Activated CD8-positive, alpha-beta memory T cell treated with anti-CD3 and anti-CD28 coated beads for 4 hours (primary cell): ENCODE measurements at places on chromosomes 13 and 19.

GRCh38 chr13:95626768-95627167 lies 17.7 kb downstream of the DZIP1 start:
- no peak for DNase-seq

GRCh38 chr19:4909156-4909896 lies at the start of gene UHRF1:
TSS of gene UHRF1 (plus strand) at chr19:4909501. CDS start at chr19:4910886, 1,385 bp downstream.
- no peak for DNase-seq

GRCh38 chr13:20828539-20829364 lies 55.0 kb upstream of the EEF1AKMT1 start:
- no peak for DNase-seq

- DNase-seq = no peak
Observed at GRCh38 chr19:5545051-5545450, 22.7 kb downstream of the TINCR start.

- no peak for DNase-seq
Observed at GRCh38 chr19:4234862-4235201, 5.5 kb downstream of the EBI3 start.

DNA sequence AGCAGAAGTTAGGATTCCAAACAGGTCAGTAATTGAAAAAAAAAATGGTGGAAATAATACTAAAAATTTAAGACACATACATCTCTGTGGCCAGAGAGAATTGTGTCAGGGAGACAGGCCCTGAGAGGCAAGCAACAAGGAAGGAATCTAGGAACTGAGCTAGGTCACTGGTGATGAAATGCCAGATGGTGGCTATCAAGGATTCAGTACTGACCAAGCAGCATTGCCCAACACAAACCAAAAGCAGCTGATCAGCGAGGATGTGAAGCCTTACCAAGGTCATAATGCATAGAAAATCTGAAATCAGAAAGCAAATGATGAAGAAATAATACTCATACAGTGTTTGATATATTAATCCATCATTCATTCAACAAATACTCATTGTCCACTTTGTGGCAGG lies 905.0 kb downstream of the GPC5 start:
- no peak for DNase-seq

- no peak for DNase-seq
Observed at GRCh38 chr19:16376649-16377048, 52.0 kb downstream of the KLF2 start.

DNA sequence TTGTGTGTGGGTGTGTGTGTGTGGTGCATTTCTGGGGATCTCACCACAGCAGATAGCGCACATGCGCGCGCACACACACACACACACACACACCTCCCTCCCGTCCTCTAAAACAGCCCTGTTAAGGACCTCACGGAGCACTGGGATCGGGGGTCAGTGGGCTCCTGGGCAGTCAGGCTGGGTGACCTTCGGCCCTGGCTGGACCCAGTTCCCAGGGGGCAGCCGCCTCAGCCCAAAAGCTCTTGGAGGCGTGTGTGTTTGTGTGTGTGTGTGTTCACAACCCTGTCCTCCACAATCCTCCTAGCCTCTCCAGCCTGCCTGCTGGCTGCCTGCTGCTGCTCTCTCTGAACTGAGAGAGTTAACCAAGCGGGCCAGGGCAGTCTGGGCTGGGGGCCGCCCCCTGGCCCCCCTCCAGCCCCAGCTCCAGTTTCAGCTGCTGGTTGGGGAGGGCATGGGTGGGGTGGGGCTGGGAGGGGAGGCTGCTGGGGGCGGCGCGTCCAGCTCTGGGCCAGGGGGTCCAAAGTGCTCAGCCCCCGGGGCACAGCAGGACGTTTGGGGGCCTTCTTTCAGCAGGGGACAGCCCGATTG lies at the start of gene FXYD1:
FXYD1 (plus strand) TSS at position 520 of the 588 bp plus-strand sequence. CDS start 1,256 bp downstream, outside the sequence.
- DNase-seq = no peak

DNA sequence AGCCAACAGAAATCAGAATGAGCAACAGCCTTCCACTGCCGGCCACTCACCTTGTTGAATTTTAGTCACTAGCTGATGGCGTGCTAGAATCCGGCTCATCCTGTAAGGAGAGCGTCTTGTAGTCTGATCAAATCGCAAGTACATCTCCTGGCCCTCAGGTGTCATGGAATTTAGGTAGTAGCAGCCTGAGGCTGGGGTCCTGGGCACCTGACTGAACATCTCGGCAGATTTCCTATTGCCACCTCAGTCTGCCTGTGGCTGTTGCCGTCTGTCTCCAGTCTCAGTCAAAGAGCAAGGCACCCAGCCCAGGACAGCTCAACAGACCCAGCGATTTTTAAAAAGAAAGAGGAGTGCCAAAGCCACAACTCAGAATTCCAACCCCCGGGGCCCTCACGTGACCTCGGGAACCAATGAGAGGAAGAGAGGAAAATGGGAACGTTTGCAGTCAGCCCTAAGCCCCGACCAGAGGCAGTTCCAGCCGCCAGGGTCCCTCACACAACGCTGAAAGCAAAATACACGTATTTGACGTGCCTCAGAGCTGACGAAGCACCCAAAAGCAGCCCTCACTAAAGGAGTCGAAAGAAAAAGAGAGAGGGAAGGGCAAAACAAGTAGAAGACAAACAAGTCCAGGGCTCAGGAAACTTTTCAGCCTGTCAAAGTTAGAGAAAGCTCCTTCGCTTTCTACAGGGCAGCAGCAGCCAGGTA lies at the start of gene STARD13:
STARD13 (minus strand) TSS at position 336 of the 705 bp plus-strand sequence; CDS start at position 219, 117 bp downstream.
- DNase-seq = no peak

DNA sequence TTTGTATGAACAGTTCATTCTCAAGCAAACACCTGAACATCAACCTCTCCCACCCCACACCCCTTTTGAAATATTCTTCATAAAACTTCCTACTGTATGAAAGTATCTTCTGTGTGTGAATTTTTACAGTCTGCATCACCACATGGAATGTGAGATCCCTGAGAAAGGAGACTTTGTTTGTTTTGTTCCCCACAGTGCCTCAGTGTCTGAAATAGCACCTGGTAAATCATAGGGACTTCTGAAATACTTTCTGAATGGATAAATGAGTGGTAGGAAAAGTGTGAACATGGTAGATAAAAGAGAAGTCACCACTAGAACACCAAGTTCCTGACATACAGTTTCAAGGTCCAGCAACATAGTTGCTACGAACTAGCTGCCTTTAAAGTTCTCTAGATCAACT lies 1071.2 kb downstream of the EFNB2 start:
- DNase-seq = no peak

- no peak for DNase-seq
Observed at GRCh38 chr13:100594255-100594654, 5.7 kb upstream of the GGACT start.

DNA sequence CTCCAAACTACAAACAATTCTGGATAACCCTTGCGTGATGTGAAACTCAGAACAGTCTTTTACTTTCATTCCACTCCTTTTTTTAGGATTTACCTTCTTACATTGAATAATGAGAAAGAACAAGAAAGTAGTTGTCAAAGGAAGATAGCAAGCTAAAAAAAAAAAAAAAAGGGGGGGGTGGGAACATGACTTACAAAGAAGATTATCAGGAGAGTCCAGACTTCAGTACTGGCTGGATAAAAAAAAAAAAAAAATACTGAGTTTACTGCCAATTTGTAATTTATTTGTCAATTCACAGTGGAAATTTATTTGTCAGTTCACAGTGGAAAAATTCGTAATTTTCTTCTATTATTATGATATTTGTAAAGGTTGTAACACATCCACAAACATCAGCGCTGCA lies 792.4 kb upstream of the SLITRK5 start:
- no peak for DNase-seq

GRCh38 chr19:9144920-9145319 lies 4.7 kb downstream of the ZNF317 start:
- DNase-seq = no peak

- no peak for DNase-seq
Observed at GRCh38 chr13:44664308-44664707, 88.2 kb upstream of the TSC22D1 start.

DNA sequence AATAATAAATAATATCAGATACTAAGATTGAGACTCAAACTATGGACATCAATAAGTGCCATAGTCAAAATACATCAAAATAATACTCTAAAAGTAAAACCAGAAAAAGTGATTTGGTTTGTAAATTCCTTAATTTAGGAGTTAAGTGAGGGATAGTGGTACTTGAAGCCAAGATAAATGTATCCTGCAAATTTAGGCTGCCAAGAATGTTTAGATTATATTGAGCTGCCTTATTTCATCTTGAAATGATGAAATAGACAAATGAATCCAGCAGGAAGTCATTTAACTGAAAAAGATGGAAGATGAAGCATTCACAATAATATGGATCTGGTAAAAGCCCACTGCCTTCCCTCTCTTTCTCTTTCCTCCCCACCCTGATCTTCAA lies 112.3 kb downstream of the LRCH1 start:
- DNase-seq = no peak

GRCh38 chr19:37007587-37008220 lies 70.5 kb upstream of the ZNF420 start:
- no peak for DNase-seq

DNA sequence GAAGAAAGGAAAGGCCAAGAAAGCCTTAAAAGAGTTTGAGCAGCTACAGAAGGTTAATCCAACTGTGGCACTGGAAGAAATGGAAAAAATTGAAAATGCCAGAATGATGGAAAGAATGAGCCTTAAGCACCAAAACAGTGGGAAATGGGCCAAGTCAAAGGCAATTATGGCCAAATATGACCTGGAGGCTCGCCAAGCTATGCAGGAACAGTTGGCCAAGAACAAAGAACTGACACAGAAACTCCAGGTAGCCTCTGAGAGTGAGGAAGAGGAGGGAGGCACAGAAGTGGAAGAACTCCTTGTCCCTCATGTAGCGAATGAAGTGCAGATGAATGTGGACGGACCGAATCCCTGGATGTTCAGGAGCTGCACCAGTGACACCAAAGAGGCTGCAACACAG lies 5.1 kb downstream of the UTP14C start:
- DNase-seq = no peak

DNA sequence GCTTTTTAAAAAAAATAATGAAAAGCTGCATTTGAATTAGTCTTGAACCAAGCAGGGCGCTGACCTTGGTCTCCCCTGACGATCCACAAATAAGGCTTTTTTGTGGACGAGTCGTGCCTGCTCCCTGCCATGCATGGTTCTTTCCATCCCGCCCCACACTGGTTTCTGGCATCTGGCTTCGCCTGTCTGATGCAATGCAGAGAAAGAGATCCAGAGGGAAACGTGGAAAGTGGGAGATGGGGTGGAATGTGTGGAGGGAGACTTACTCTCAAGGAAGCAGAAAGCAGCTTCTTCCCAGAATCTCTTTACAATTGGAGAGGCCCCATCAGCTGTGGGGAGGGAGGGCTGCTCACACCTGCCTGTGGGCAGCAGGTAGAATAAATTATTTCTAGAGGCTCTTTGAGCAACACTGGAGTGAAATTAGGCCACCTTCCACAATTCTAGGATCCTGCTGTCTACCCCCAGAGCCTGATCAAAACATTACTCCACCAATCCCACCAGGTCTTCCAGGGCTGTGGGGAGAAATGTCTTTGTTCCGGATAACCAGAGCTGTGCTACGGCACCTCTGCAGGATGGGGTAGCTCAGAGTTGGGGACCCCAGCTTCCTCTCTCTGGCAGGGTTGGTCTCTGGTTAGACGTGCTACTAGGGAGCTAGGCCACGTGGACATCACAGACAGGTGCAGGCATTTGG lies 183.5 kb downstream of the UQCRFS1 start:
- no peak for DNase-seq

DNA sequence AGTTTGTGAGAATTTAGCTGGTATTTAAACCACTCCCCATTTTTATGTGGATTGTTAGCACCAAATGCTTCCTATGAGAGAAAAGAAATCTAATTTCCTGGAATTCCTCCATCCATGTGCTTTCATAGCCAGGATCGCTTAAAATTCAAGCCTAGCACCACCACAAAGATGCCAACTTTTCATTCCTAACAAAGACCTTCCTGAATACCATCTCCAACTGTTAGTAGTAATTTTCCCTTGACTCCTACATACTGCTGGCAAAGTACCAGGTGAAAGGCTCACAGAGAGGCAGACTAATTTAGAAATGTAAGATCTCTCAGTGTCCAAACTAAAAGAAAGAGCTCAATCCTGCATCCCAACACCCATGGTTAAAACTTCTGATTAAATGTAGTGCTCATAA lies 386.3 kb downstream of the KCTD12 start:
- no peak for DNase-seq
